Stimulated activated CD4-positive, alpha-beta T cell treated with anti-CD3 and anti-CD28 coated beads, TNF-alpha, amount 100 ng/mL, for 1 hour (primary cell): ENCODE measurements at places on chromosomes 5 and 9.

GRCh38 chr5:15020736-15021135 lies 149.2 kb upstream of the ANKH start:
- no peak for DNase-seq

DNA sequence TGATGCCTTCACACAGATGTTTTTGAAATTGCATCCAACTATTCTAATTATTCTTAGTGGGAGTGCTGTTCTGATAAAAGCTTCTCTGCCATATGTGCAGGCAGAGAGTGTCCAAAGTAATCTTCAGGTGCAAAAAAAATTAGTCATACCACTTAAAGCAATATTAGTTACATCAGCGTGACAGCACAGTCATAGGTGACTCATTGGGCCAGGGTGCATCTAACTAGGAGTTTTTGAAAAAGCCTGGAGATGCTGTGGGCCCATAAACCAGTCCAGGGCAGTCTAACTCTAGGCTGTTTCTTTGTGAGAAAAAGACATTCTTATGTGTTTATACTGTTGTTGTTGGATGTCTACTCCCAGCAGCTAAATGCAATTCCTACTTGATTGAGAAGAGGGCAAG lies 33.0 kb upstream of the C6 start:
- no peak for DNase-seq

- no peak for DNase-seq
Measured at GRCh38 chr5:131513780-131514179, 121.2 kb downstream of the RAPGEF6 start.

DNA sequence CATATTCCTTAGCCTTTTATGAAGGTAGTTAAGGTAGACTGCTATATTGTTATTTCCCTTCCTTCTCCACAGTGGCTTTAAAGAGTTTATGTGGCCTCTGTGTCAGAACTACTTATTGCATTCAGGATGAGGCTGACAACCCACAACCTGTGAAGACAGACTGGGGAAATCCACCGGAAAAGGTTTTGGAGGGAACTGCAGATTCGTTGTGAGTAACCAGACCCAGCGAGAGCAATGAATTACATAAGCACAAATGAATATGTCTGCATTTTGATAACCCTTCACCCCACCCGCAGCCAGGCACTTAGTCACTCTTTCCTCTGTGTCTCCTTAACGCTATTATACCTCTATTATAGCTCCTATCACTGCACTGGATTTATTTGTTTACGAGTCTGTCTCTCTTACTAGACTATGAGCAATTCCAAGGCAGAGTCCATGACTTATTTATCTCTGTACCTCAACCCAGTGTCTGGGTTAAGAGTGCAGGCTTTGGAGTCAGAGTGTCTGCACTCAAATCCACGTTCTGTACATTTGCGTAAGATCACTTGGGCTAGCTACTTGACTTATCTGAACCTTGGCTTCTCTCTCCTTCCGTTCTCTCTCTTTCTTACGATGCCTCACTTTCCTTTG lies 19.2 kb downstream of the KCTD16 start:
- DNase-seq: peak; percentile 64

DNA sequence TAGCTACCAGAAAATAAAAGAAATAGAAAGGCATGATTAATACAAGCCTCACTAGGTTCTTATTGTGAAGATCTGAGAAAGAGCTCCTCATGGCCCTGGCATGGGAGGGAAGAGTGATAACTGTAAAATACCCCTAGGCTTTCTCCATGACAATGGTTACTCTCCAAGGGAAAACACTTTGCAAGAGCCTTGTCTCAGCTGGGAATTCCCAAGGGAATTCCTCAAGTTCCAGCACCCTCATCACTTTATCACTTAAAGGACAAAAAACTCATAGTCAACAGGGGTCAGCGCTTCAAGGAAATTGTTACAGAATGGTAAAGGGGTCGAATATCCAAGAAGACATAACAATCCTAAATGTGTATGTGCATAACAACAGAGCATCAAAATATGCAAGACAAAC lies 21.2 kb downstream of the SYK start:
- no peak for DNase-seq

GRCh38 chr5:107867266-107867665 lies 196.5 kb upstream of the EFNA5 start:
- DNase-seq: no peak
